ENCODE measurements at places on chromosomes 3 and 15. TPM values are rescaled to one million over a fixed set of nuclear protein-coding genes. Genes with fewer than 3 reads are reported as not detected.

PIERCE2 gene
- 2.7 TPM for total RNA-seq

ELL3 gene
- 2.5 TPM for total RNA-seq

VPS33B gene
- total RNA-seq: 13.4 TPM

DNA sequence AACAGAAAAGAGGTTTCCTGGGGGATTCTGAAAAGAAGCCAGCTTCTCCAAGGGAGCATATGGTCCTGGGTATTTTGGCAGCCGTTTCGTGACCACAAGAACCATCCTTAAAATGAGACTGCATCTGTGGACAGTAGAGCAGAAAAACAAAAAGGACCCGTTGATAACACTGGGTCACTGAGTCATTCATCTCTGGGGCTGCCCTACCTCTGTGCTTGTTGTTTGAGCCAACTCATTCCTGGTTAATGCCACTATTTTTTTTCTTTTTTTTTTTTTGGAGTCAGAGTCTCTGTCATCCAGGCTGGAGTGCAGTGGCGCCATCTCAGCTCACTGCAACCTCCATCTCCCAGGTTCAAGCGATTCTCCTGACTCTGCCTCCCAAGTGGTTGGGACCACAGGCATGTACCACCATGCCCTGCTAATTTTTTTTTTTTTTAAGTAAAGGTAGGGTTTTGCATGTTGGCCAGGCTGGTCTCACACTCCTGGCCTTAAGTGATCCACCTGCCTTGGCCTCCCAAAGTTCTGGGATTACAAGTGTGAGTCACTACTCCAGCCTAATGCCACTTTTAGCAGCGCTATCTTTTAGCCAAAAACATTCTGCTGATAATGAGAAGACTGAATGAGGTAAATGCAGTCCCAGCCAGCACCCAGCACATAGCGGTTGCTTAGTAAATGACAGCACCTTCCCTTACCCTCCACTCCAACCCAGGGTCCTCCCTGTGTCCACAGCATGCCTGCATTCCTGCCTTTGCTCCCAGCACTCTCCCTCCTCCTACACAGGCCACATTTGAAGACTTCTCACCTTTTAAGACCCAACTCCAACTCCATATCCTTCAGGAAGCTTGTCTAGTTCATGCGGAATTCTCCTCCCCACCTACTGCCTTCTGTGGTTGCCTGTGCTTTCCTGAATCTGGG is 9.1 kb upstream of the ISL2 start:
- H3K4me3 ChIP-seq: no peak overlapping the region
- no peak for DNase-seq
- H3K4me1 ChIP-seq: no peaks in the 10 kb centered on the region
- no peak overlapping the region for H3K27ac ChIP-seq
- peaks cover 1% of the 10 kb centered on the region for H3K27me3 ChIP-seq

GRCh38 chr3:3665961-3666640 is 133.1 kb upstream of the LRRN1 start:
- H3K27me3 ChIP-seq: no peaks in the 10 kb centered on the region
- H3K36me3 ChIP-seq: no peaks in the 10 kb centered on the region
- H3K4me1 ChIP-seq: no peaks in the 10 kb centered on the region
- no peak overlapping the region for H3K27ac ChIP-seq
- no peak for DNase-seq
- no peak overlapping the region for H3K4me3 ChIP-seq

All from aorta (tissue), 5 donors.